Stimulated activated CD8-positive, alpha-beta memory T cell treated with anti-CD3 and anti-CD28 coated beads, Interleukin-12 subunit alpha, Interleukin-12 subunit beta, amount 100 ng/mL, for 1 hour (primary cell): ENCODE measurements at places on chromosomes 7 and 10.

- DNase-seq = no peak
Observed at GRCh38 chr7:1235501-1236131, 2.9 kb downstream of the UNCX start.

- no peak for DNase-seq
Observed at GRCh38 chr10:119313644-119314043, 106.3 kb downstream of the GRK5 start.

DNA sequence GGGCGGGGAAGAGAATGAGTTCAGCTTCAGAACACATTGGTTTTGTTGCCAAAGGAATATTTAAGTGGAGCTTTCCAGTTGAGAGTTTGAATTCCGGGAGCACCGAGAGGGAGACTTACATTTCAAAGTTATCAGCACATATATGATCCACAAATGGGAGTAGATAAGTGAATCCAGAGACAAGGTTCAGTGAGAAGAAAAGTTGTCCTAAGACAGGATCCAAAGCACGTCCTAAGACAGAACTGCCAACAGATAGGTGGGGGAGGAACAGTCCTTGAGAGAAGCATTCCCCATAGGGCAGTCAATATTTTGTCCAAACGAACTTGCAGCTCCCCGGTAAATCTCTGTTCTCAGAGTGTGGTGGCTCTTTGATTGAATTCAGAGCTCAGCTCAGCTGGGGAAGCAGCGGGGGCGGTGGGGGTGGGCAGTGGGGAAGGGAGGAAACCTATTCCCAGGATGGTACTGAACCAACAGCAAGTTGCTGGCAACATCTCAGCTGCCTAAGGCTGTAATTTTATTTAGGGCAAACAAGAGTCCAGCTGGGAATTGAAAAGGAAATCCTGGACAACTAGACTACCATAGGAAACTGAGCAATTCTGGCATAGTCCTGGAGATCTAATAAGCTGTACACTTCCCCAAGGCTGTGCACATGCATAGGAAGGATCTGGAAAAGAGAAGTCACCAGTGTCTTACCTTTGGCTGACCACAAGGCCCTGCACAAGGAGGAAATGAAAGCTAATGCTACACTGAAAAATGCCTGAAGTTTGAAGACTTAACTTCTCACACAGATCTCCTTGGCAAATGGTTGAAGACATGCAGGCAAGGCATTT is 94.2 kb upstream of the CXCL12 start:
- no peak for DNase-seq

- DNase-seq = no peak
Observed at GRCh38 chr7:47836503-47837202, 111.6 kb downstream of the PKD1L1 start.

DNA sequence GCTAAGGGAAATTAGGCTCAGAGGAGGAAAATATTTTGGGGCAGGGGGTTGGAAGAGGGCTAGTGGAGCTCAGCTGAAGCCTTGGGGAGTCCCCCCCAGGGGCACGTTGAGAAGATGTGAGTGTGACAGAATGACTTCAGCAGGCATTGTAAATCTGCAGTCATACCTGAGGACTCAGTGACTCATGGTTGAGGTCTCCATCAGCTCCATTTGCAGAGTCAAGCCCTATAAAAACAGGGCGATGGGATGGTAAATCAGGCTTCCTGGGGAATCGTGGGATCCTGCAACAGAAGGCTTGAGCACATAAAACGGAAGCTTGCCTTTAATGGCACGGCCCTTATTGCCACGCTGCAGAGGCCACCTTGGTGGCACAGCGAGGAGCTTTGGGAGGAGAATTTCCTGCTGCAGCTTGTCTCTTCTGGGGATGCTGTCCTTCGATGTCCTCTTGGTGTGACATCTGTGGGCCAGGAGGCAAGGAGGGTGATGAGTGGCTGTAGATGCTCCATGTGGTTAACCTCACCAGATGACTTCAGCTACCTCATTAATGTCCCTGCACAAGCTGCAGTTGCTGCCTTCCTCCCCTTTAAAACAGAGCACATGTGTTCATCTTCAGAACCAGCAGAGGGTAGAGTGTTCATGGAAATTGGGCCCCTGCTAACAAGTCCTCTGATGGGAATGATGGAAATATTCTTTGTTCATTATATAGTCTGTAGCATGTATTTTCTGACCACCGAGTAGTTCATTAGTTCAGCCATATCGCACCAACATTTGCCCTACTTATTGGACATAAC is 285.9 kb downstream of the LRMDA start:
- no peak for DNase-seq

- no peak for DNase-seq
Observed at GRCh38 chr7:23471106-23471859, 992 bp upstream of the IGF2BP3 start.

DNA sequence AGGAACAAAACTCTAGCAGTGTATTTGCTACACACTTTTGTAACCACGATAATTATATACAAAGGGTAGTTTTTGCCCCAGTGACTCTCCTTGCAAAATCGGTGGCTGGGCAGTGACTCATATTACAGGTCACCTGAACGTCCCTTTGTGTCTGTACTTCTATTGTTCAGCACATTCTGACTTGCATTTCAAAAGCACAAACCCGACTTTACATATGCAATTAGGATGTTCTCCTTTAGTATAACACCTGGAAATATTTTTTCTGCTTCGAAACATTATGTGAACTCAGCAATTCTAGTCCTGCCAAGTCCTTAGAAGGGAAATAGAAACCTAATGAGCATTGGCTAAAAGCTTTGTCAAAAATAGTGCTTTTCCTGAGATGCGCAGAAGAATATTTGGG is 6.0 kb downstream of the PRR15 start:
- no peak for DNase-seq

DNA sequence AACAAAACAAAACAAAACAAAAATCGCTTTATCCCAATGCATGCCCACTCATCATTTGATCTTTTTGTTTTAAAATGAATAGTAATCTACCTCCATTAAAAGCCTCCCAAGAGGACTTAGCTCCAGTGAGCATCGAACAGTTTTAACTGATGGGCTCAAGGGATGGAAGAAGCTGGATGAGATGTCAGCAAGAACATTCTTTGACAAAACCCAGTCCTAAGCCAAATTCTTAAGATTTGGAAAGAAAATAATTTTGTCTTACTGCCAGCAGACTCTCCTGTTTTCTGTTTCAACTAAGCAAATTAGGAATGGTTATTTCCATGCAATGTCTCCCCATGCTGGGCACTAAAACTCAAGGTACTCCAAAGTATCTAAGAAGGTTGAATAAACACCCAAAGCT is 127.3 kb downstream of the RNLS start:
- no peak for DNase-seq

GRCh38 chr10:58152673-58153263 is 114.9 kb downstream of the IPMK start:
- peak; percentile 7 for DNase-seq

DNA sequence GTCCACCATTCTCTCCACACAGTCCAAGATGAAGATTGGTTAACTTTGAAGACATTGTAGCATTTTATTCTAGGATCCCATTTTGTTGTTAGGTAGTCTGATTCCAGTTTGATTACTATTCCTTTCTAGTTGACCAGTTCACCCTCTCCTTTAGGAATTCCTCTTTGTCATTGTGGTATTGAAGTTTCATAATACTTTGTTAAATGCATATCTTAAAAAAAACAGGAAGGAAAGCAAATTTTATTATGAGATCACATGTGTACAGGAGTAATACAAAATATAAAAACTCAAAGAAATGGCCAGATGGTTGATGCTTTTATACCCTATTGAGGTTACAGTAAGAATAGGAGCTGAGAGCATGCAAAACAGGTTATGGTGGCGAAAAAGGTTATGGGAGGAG is 15.5 kb upstream of the SEMA3C start:
- DNase-seq = no peak

DNA sequence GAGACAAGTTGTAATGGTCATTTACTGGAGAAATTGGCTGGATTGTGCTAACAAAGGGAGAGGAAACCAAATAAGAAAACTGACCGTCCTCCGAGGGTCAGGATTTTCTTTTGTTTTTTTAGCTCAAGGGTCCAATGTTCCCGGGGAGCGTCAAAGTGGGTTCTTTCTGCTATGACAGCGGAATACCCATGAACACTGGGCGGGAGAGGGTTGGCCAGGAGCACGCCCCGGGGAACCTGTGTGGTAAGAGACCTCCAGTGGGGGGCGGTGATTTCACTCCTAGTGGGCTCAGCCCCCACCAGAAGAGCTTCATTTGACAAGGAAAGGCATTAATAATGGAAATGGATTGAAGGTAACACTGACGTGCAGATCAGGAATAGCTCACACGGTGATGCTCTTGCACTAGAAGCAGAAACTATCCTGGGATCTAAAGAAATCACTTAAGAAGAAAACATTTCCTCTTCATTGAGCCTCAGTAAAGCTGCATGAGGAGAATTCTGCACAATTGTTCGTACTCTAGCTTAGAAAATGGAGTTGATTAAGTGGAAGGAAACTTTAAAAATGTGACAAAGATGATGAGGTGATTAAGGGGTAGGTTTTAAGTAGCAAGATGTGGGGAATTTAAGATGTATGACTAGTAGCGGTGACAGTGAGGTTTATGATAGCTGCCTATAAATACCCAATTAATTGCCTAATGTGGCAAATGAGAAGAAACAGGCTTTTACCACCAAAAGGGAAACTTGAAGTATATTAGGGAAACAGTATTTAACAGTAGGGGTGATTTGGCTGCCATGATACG is 627.2 kb downstream of the SUGCT start:
- no peak for DNase-seq

DNA sequence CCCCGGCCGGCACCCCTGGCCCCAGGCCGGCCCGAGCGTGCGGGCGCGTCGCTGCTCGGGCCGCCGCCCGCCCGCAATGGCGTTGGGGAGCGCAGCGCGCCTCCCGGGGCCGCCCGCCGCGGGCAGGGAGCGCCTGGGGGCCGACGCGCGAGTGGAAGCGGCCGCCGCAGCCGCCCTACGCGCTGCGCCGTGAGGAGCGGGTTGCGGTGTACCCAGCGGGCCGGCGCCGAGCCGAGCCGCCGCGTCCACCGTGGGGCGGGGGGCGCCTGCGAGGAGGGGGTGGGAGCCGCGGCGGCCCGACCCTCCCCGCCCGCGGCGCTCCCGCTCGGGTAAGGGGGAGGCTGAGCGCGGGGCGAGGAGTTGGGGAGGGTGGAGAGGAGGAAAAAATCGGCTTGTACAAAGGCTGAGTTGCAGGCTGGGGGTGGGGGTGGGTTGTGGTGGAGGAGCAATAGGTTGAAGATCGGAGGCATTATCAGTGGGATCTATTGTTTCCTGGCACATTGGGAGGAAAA is 473 bp downstream of the PPP1R9A start:
- no peak for DNase-seq

- no peak for DNase-seq
Observed at GRCh38 chr7:124532166-124532565, 233.4 kb downstream of the GPR37 start.

DNA sequence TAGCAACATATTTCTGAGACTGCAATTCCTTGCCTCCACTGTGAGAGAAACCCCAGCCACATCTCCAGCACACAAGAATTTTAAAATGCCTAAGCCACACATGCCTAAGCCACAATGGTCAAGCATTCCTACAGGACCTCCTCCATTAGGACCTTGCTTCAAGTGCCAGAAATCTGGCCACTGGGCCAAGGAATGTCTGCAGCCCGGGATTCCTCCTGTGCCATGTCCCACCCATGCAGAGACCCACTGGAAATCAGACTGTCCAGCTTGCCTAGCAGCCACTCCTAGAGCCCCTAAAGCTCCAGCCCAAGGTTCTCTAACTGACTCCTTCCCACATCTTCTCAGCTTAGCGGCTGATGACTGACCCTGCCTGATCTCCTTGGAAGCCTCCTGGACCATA is 117.5 kb downstream of the AHR start:
- DNase-seq = no peak

GRCh38 chr10:33537066-33537465 is 202.6 kb upstream of the NRP1 start:
- DNase-seq = no peak

DNA sequence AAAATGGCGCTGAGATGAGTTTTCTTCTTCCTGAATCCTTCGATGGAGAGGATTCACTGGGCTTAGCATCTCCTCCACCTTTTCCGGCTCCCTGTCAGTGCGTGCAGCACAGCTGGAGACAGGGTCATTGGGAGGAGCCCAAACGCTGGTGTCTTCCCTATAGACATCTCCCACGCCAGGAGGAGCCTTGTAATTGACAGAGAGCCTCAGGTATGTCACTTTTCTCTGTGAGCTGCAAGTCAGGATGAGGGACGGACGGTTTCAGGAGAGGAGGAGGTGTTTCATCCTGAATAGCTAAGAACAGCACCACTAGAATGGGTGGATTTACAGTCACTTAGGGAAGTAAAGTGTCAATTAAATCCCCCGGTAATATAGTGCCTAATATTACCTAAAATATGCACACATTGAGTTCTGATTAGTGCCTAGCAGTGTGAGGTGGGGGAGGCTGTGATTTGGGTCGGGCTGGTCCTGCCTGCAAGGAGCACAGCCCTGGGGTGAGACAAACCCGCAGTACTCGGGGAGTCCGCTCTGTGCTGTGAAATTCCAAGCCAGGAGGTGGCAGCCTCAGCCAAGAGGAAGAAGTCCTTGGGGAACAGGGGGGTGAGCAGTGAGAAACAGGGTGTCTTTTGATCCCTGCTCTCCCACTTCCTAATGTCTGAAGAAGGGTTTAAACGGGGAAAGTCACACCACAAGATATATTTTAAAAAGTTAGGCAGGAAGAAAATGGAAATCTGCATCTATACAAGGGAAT is 28.2 kb downstream of the IL15RA start:
- no peak for DNase-seq

GRCh38 chr10:30836406-30836805 is 195.3 kb downstream of the ZNF438 start:
- DNase-seq = no peak

DNA sequence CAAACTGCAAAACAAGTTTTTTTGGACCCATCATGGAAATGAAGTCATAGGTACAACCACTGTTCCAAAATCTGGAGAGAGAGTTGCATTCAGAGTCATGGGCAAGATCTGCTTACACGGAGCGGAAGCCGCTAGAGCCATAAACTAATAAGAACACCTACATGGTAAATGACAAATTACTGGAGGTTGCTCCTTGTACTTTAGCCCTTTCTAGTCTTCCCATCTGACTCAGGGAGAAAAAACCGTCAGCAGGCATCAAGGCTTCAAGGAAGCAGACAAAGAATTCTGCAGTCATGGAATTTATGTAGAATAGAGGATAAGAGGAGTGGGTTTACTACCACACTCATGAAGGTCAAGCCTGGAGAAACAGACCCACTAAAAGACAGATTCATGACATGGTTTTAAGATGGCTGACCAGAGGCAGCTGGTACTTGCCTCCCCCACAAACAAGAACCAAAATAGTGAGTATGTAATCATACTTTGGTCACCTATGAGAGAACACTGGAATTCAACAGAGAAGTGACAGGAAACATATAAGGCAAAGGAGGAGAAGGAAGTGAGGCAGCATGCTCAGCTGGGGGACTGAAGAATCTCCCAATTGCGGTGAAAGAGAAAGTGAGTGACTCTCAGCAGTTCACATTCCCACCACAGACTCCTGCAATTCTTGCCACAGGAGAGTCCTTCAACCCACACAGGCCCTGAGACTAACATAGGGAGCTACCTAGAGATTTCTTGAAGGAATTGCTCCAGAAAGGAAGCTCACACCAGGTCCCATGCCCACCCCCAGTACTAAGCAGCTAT is 42.4 kb upstream of the ASAH2 start:
- no peak for DNase-seq

- no peak for DNase-seq
Observed at GRCh38 chr7:154649015-154649414, 353.9 kb downstream of the PAXIP1 start.
